ENCODE measurements at places on chromosomes 12 and 14.

GRCh38 chr14:67641902-67642749, 22.4 kb downstream of the ARG2 start:
- DNase-seq, result no peak

DNA sequence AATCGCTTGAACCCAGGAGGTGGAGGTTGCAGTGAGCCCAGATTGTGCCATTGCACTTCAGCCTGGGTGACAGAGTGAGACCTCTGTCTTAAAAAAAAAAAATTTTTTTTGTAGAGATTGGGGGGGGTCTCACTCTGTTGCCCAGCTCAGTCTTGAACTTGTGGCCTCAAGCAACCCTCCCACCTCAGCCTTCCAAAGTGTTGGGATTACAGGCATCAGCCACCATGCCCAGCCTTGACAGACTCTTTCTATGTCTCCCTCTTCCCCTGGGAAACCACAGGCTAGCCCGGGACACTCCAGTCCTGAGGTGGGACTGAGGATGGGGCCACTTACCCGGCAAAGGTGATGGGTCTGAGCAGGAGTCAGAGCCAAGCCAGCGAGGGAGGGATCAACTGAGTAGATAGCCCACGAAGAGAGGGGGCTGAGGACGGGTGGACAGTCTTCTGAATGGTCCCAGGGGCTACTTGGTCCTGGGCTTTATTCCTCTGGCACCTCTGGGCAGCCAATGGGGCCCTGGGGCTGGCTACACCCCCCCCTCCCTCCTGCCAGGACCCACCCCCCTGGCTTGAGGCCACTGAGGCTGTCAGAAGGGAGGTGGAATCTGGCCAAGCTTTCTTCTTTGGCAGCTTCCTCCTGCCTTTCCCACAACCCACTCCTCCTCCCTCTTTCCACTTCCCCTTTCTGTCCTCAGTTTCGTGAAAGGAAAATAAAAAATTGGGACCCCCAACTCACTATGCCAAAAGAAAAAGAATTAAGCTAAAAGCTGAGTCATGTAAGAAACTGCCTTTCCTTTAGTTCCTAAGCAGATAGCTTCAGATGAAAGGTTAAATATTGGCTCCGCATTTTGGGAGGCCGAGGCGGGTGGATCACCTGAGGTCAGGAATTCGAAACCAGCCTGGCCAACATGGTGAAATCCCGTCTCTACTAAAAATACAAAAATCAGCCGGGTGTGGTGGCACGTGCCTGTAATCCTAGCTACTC, at the start of gene SDS:
SDS (minus strand) TSS at position 453 of the 981 bp plus-strand sequence. CDS start 4,179 bp downstream, outside the sequence.
- peak; percentile 66 for DNase-seq

DNA sequence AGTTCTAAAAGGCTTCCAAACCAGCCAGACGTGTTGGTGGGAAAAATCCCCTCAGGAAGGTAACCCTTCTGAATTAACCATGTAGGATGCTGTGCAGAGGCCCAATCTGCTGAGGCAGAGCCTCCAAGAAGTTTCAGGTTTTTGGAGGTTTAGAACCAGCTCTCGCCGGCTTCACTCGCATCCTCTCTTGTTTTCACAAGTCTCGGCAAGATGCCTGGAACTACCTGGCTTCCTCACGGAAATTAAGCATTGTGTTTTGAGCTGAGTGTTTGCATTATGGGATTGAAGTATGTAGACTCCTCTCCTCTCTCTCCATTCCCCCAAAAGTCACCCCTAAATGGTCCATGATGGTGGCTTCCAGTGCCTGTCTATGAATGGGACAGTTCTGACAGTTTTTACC, 20.6 kb downstream of the LTBP2 start:
- no peak for DNase-seq

DNA sequence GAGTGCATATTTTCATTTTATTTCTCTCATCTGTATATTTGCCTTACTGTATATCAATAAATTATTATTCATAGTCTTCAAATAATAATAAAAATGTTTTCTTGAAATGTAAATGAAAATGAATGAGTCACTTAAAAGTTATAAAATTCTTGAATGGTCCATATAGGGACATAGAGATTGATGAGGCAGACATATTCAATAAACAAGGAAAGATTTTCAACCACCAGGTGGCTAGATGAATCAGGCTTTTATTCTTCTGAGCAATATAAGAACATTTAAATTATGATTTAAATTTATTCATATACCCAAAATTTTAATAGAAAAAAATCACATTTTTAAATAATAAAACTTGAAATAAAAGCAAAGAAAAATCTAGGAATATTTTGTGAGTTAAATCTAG, 249.5 kb downstream of the ACSS3 start:
- no peak for DNase-seq

- peak; percentile 17 for DNase-seq
Observed at GRCh38 chr12:92134638-92135274, 10.9 kb downstream of the BTG1 start.

DNA sequence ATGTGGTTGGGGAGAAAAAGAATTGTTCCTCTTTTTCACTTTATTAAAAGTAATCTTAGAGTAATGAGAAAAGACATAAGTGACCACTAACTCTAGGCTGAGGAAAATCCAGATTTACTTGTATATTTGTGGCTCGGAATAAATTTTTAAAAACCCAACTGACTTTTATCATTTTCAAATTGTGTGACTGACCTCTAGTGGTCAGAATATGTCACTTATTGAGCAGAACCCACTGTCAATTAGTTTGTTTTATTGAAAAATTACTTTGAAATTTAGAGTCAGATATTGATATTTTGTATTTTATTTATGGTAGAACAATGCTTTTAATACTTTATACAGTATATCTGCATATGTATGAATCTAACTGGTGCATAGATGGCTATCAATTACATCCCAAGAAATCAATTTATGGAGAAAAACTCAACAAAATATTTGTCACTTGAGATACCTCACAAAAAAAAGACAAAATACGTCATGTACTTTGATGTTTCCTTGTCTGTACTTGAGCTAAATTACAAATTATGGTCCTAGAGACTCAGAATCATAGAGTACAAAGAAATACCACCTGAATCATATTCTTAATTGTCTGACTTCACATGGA, 229.4 kb downstream of the CNTN1 start:
- DNase-seq, result peak; percentile 8

DNA sequence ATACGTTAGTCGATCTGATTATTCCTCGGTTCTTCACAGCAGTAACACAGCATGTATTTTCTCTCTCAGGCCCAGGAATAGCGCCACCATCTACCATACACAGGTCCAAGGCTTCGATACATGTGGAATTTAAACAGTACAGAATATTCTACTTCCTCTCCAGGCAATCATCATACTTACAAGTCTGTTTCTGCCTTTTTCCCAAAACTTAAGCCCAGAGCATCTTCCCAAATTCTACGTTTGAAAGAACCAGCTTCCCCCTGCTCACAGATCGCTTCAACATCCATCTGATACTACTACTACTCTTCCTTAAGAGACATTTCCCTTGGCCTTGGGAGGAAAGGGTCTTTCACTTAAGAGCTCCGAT, 626 bp downstream of the TXNDC16 start:
- DNase-seq, result peak; percentile 31

GRCh38 chr14:69569859-69570258, 4.8 kb downstream of the CCDC177 start:
- DNase-seq, result no peak

DNA sequence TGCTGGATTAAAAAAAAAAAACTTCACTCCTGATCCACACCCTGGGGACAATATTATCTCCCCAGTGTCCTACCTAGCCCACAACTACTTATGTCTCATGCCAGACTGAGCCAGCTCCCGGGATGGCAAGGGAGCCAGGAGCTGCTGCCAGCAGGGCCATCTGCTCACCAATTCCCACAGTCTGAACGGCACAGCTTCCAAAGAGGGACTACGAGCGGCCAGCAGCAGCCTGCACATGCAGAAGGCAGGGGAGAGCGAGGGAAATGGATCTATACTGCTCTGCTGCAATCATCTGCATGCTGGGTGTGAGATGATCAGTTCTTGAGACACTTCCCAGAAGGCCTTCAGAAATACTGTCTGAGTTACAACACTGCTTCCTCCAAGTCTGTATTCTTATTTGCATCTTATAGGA, 11.1 kb downstream of the SSH1 start:
- DNase-seq, result peak; percentile 63

- no peak for DNase-seq
Observed at GRCh38 chr12:80406253-80406652, 37.8 kb upstream of the PTPRQ start.

GRCh38 chr14:99118046-99118721, 153.8 kb downstream of the BCL11B start:
- DNase-seq, result no peak

GRCh38 chr12:107029081-107029480, 42.1 kb upstream of the MTERF2 start:
- DNase-seq, result no peak

DNA sequence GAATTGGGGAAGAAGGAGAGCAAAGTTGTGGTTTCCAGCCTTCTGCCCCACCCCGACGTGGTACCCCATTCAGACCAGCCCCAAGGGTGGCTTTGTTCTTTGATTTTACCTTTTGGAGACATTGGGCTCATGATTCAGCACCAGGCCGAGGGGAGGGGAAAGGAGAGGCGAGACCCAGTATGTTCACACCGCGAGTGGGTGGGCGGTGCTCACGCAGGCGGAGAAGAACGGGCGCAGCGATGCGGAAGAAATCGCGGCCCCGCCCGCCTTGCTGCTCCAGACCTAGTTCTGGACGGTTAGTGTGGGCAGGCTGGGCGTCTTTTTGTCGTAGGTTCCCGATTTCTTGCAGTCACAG, 963 bp downstream of the ATL1 start:
- peak; percentile 74 for DNase-seq

- DNase-seq, result no peak
Observed at GRCh38 chr12:63967358-63968145, 123.1 kb downstream of the SRGAP1 start.

- DNase-seq, result peak; percentile 68
Observed at GRCh38 chr12:40225984-40226602, 1.3 kb downstream of the LRRK2 start.

GRCh38 chr14:30005114-30005808, 77.6 kb upstream of the PRKD1 start:
- peak; percentile 8 for DNase-seq

- DNase-seq, result no peak
Observed at GRCh38 chr14:20501346-20501745, 4.0 kb upstream of the RNASE10 start.

GRCh38 chr12:58541300-58541690, 379.0 kb downstream of the LRIG3 start:
- DNase-seq, result no peak

GRCh38 chr12:83183132-83183531, 496.4 kb downstream of the TMTC2 start:
- DNase-seq, result no peak

- no peak for DNase-seq
Observed at GRCh38 chr12:19085090-19085489, 44.4 kb upstream of the PLEKHA5 start.

DNA sequence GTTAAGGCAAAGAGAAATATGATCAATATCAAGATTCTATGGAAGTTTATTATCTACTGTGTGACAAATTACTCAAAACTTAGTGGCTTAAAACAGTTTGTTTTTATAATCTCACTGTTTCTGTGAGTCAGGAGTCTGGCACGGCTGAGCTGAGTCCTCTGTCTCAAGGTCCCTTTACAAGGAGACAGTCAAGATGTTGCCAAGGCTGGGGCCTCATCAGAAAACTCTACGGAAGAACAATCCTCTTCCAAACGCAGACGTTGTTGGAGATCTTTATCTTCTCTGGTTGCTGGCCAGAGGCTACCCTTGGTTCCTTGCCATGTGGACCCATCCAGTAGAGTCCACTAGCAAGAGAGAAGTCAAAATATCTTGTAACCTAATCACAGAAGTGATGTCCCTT, 100.6 kb upstream of the CCND2 start:
- DNase-seq, result no peak

- DNase-seq, result no peak
Observed at GRCh38 chr12:28034271-28034670, 61.7 kb upstream of the PTHLH start.

GRCh38 chr12:6950811-6951540, at the start of gene PTPN6:
Gene PTPN6 (plus strand): TSS chr12:6951356. CDS start chr12:6951513, 157 bp downstream.
- DNase-seq, result peak; percentile 93

DNA sequence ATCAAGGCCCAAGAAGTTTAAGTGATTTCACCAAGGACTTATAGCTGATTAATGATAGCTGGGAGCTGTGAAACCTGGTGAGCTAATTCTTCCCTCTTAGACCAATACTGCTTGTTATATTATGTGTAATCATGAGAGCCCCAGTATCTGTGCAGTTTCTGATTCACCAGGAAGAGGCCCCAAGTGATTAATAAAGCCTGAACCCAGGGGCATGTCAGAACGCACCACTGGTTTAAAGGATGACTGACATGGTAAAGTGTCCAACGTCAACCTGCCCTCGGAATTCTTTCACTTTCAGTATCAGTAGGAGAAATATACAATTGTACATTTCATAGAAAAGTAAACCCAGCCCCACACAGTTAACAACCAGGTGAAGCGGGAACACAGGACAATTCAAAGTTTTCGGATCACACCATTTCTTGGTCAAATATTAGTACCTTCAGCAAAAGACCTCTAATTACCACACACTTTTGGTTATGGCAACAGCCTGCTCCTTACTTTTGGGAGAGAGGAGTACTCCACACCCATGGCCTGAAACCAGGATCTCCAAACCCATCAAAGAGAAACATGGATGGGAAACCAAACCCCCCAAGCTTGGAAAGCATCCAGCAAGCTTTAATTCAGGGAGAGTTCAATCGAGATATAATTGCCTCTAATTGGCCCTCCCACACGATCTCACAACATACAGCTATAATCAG, 28.5 kb downstream of the TMCC3 start:
- no peak for DNase-seq

DNA sequence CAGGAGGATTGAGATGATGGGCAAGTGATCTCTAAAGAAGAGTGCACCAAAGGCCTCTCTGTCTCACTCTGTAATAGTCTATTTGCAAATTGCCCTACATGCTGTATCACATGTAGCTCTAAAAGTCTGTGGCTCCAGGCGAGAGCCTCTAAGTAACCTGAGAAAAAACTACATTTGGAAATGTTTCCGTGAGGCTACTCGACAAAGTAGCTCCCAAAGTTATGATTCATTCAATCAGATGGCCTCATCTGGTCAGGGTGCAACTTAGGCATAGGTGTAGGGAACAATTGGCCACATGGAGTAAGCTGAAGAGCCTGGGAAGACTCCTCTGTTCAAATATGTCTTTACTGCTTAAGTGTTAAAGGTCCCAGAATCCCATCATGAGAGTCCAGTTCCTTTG, 155.4 kb upstream of the PLEKHG7 start:
- no peak for DNase-seq

DNA sequence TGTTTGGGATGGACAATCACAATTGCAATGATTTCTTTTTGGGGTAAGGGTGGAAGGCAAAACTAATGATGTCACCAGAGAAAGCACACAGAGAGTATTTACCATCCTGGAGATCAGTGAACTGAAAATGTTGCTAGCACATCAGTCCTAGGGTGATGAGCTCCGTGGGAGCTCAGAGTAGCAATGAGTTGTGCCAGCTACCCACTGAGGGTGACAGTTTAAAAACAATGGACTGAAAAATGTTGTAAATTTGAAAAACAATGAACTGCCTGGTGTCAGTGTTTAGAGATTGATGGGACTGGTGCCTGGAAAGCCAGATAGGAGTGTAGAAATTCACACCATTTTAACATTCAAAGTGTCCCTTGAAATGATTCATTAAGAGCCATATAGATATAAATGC, 198.5 kb downstream of the ATP23 start:
- no peak for DNase-seq

GRCh38 chr12:75489613-75490210, 9.2 kb downstream of the GLIPR1 start:
- DNase-seq, result peak; percentile 22
